ENCODE measurements at places on chromosomes 1 and 21.

- no peak for DNase-seq
Observed at GRCh38 chr1:63173161-63173560, 149.2 kb upstream of the FOXD3 start.

GRCh38 chr1:163674236-163674635 is 352.5 kb downstream of the NUF2 start:
- DNase-seq: no peak

DNA sequence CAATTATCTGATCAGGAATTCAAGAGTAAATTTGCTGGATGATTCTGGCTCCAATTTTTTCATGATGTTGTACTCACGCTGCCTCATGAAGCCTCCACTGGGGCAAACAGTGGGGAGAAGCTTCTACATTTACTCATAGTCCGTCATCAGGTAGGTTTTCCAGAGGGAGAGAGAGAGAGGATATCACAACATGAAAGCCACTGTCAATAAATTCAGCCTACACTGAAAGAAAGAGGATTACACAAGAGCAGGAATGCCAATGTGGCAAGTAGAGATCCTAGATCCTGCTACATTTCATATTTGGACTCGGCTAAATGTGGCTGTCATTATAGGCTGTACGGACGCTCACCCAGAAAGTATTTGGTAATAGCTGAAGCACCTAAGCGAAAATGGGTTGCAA is 819.9 kb downstream of the BRINP3 start:
- no peak for DNase-seq

GRCh38 chr1:243336163-243336562 is 80.3 kb downstream of the SDCCAG8 start:
- DNase-seq: no peak

DNA sequence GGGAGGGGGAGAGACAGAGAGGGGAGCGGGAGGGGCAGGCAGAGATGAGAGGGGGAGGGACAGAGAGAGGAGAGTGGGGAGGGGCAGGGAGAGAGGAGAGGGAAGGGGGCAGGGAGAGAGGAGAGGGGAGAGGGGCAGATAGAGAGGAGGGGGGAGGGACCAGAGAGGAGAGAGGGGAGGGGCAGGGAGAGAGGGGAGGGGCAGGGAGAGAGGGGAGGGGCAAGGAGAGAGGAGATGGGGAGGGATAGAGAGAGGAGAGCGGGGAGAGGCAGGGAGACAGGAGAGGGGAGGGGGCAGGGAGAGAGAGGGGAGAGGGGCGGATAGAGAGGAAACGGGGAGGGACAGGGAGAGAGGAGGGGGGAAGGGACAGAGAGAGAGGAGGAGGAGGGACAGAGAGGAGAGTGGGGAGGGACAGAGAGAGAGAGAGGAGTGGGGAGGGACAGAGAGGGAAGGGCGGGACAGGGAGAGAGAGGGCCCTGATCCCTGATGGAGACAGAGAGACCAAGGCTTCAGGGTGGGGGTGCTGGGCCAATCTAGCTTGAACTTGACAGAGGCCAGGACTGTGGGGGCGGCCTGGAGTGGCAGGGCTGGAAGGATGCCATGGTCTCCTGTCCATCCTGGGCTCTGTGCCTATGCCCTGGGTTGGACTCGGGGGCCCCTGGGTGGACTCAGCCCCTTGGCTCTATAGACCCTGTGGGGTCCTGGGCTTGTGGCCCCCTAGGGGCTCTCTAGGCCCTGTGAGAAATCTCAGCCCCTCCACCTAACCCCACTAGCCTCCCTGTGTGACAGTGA is 43.6 kb downstream of the DMRTB1 start:
- DNase-seq: no peak

DNA sequence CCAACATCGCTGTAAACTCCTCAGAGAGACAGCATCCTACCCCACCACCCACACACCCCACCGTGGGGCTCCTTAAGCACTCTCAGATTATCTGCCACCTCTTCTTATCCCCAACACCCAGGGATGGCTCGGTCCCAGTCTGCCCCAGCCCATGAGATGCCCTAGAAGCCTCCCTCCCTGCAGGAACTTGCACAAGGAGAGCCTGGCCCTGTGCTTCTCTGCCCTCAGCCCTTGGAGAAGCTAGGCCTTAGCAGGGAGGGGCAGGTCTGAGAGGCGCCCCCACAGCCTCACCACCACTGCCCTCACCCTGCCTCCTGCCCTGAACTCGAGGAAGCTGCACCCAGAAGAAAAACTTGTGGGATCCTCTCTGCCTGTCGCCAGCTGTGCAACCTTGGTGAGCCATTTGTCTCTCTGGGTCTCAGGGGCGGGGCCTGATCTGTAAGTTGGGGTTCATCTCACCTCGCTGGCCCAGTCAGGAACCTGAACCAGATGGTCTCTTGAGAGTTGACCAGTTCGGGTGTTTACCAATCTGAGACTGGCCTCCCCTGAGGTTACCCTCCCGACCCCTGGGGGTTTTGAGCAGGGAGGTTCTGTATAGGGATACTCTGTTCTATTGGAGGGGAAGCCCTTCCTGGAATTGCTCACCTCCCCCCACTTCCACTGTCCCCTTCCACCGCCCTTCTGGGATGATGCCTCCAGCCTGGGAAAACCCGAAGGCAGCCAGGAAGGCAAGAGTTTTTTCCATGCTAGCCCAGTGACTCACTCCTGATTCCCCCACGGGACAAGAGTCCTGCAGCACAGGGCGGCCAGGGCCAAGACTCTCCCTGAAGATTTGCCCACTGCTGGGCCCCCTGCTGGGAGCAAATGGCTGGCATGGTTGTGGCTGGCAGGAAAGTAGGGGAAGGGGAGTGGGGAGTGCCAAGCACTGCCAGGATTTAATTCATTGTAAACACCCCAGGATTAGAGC is at the start of gene S100A3:
S100A3 (minus strand) TSS at position 537 of the 967 bp plus-strand sequence. CDS start 773 bp downstream, outside the sequence.
- DNase-seq: no peak

DNA sequence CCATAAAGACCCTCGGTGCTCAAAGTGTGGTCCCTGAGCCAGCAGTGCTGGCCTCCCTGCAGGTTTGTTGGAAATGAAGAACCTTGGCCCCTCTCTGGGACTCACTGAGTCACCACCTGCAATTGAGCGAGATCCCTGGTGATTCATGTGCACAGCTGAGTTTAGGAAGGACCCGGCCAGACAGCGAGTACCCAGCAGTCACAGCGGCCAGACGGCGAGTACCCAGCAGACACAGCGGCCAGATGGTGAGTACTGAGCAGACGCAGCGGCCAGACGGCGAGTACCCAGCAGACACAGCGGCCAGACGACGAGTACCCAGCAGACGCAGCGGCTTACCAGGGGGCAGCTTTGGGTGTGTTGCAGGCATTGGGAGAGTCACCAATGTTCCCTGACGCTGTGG is 123.8 kb downstream of the PRDM16 start:
- DNase-seq: no peak

GRCh38 chr1:229778794-229779193 is 152.7 kb downstream of the URB2 start:
- no peak for DNase-seq

DNA sequence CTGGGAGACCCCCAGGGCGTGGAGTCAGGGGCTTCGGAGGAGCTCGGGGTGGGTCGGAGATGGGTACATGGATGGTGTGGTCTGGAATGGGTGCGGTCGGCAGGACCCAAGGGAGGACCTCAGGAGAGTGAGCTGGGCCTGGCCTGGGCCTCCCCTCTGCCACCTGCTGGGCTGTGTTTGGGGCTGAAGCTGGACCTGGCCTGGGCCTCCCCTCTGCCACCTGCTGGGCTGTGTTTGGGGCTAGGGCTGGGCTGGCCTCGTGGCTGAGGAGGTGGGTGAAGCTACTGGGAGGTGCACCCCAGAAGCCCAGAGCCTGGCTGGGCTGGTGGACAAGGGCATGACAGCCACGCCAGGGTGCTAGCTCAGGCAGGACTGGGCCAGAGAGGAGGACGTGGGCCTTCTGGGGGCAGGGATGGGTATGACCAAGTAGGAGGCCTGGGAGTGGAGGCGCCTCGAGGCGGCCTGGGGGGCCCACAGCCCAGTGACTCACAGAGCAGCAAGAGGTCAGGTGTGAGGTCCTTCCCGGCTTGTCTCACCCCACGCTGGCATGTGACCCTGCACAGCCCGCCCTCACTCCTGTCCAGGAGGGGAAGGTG is 14.5 kb downstream of the SAMD11 start:
- DNase-seq: no peak

GRCh38 chr1:97385536-97386277 is 535.1 kb downstream of the DPYD start:
- DNase-seq: no peak

DNA sequence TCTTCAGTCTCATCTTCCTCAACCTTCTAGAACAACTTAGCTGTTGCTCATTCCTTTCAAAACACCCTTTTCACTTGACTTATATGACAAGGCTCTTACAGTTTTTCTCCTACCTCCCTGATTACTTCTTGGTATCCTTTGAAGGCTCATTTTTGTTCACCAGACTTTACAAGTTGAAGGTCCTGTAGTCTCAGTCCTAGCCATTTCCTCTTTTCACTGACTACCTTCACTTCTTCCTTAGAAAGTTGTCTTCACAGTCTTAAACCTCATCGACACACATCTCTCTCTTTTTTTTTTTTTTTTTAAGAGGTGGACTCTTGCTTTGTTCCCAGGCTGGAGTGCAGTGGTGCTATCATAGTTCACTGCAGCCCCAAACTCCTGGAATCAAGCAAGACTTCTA is 6.6 kb upstream of the TP53BP2 start:
- DNase-seq: no peak

GRCh38 chr1:1044455-1045078 is 24.6 kb downstream of the AGRN start:
- DNase-seq: no peak

DNA sequence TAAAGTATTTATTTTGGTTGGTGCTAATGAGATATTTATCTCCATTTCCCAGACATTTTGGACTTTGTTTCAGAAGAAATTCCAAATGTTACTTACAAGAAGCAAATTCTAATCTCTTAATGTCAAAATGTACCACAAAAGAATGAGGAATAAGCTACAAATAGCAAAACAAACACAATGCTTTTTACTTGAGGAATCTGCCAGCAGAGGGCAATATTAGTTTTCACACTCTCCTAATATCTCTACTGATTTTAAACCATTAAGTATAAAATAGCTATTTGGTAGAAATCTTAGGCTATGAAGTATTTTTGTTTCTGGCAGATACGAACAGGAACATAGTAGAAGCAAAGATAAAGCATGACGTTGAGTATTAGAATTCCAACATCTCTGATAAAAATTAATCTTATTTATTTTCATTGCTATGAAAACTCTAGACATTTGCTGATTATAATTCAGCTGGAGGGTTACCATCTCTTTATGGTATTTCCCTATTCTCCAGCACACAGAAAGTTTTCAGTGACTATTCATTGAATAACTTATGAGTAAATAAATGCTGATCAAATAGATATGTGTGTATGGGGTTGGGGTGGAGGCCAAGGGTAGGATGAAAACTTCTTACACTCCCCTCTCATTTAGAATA is 13.4 kb upstream of the HMCN1 start:
- no peak for DNase-seq

DNA sequence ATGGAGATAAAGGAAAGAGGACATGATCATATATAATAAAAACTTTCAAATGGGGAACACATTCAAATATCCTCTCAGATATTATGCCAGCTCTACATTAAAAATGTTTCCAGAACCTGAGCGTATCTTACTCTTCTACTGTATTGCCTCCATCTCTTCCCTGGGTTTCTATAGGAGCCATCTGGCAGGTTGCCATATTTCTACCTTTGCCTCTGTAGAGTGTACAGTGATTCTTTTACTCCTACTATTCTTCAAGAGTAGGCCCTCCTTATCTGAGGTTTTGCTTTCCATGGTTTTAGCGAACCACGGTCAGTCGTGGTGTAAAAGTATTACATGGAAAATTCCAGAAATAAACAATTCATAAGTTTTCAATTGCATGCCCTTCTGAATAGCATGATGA is 259.5 kb downstream of the GRIK1 start:
- no peak for DNase-seq

DNA sequence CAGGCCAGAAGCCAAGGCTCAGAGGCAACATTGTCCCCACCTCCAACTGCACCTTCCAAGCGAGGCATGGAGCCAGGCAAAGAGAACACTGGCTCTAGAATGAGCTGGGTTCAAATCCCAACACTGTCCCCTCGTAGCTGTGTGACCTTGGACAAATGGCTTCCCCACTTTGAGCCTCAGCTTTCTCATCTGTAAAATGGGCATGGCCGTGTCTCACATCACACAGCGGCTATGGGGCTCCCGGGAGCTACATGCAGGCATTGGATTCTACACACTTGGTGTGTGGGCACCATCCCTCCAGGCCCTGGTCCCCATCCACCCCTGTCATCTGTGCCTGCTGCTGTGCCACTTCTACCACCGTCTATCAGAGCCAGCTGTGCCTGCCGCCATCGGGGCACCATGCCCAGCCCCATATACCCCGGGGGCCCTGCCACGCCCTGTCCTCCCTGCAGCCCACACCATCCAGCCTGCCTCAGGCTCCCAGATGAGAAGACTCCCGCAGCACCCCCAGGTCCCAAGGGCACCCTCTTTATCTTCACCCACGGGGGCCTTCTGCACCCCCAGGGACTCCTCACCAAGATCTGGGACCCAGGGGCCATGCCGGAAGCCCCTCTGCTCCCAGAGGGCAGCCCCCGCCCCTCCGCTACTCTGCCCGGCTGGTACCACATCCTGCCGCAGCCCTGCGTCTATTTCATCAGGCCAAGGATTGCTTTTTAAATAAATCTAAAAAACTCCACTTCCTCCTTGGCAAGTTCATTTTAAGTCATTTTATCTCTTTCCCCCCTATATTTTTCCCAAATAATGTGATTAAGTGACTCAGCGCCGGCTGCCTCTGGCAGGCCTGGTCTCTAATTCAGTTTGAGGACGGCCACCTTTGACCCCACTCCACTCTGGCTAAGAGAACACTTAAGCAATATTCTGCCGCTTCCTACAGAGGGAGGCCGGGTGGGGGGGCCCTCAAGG is 107.8 kb upstream of the TARDBP start:
- no peak for DNase-seq

DNA sequence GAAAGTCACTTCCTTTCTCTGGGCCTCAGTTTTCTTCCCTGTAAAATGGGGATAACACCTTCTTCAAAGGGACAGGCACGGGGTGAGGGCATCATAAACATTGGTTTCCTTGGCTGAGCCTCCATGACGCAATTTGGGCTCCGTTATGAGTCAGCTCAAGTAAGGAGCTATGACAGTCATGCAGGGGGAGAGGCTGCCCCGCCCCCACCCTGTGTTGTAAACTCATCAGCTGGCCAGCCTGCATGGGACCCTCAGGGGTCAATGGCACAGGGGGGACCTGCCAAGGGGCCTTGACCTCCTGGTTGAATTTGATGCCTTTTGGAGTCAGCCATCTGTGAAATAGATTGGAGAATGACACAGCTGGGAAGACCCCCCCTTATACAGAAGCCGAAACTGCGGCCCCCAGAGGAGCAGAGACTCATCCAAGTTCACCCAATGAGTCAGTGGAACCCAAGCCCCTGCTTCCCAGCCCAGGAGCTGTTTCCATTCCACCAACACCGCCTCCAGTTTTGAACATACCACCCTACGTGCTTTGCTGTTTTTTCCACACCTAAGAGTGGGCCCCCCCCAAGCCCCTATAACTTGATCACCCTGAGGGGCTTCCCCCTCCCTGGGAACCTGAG is 36.8 kb upstream of the RUNX3 start:
- peak; percentile 36 for DNase-seq

DNA sequence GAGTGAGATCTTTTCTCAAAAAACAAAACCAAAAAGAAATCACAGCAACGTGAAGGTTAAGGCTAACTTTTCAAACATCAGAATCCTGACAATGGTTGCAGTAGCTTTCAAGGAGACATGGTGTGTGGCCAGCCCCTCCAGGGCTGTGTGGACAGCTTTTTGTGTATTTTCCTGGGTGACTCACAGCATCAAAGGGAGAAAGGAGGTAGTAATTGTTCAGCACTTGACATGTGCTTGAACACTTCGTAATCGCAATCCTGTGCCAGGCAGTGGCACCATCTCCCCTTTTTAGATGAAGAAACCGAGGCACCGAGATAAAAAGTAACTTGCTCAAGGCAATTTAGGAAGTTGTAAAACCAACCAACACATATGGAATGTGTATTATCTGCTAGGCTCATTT is 10.3 kb downstream of the NBL1 start:
- DNase-seq: no peak

Measured in activated gamma-delta T cell treated with anti-CD3 and anti-CD28 coated beads, Interleukin-2, amount 50 U/mL, for 16 hours (primary cell).